ENCODE measurements at places on chromosomes 7 and 10.

DNA sequence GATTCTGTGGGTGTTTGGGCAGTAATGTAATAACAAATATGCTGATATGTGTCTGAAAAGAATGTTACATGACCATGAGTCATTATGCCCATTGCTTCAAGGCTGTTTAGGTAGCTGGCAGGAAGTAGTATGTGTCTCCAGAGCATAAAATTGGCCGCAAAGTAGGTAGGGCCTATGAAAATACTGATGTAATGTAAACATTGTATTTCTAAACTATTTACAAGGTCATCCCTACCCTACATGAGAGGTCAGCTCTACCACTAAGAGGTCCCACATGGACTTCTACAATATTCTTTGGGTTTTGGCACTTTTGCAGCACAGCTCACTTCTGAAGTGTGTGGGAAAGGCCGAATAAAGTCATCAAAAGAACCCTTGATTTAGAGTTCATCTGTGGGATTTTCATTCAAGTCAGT lies 301.9 kb downstream of the AHR start:
- DNase-seq, result peak; percentile 98

GRCh38 chr7:82810558-82811259 lies 352.0 kb downstream of the PCLO start:
- DNase-seq, result peak; percentile 76

DNA sequence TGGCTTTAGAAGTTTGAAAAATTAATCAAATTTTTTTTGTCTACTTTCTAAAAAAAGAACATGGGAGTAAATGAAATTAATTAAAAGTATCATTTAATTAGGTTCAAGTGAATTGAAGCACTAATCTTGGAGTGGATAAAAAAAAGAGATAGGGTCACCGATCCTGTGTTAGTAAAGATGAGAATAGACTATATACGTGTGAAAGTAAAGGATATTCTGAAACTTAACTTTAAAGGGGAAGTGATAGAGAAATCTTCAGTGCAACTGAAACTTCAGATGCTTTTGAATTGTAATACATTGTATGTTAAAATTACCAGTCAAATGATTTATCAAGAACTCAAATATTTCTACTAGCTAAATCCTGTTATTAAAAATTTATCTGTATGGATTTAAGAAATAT lies 4.8 kb downstream of the NHLRC2 start:
- no peak for DNase-seq

DNA sequence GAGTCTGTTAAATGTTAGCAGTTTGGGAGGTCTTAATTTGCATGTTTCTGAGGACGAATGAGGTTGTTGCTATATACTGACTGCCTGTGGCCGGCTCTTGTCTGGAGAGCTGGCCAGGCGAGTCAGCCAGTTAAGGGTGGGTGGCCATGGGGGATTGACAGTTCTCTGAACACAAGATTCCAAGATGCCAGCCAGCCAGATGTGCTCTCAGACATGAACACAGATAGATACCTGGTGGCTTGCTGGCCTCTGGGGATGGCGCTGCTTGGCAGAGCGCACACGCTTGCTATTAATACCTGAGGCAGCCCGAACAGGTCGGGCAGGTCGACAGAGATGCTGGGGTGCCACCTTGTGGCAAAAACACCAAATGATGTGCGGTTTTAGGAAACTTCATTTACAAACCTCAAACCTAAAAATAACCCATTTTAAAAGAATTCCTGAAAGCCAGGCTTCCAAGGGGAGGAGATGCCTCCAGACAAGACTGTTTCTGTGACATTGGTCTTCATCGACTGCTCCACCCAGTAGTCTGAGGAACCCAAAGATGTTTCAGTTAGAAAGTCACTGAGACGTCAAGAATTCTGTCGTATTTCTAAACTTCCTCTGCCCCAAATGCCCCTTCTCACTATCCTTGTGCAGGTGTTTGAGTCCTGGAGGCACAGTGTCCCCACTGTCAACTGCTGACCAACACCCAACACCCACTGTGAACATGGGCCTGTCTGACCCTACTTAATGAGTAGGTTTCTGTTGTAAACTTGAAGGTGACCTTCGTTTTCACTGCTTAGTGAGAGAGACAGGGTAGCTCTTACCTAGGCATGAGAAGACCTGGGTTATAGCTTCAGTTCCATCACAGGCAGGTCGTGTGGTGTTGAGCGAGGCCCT lies 123.4 kb downstream of the NT5C2 start:
- DNase-seq, result peak; percentile 66

DNA sequence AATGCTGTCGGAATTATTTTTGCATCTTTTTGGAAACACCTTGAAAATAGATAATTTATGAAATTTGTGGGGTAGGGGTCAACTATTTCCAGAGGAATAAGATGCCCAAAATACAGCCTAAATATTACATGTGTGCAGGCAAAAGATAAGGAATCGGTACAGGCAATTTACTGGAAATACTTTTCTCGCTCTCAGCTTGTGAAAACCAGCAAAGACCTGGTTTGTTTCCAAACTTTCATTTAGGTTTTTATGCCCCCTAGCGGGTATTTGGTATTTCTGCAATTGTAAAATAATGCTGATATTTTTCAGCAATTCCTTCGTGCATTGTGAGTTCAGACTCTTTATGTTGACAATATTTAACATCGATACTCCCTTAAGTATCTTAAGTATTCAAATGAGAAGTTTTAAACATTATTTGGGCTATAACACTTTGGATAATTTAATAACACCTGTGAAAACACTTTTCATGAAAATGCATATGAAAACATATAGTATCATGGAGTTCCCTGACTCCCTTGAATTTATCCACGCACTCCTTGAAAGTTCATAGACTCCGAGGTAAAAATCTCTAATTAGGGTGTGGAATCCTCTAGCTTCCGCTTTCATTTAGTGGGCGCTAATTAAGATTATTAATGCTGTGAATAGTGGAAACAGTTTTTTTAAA lies 132.4 kb downstream of the TSPAN12 start:
- peak; percentile 62 for DNase-seq

DNA sequence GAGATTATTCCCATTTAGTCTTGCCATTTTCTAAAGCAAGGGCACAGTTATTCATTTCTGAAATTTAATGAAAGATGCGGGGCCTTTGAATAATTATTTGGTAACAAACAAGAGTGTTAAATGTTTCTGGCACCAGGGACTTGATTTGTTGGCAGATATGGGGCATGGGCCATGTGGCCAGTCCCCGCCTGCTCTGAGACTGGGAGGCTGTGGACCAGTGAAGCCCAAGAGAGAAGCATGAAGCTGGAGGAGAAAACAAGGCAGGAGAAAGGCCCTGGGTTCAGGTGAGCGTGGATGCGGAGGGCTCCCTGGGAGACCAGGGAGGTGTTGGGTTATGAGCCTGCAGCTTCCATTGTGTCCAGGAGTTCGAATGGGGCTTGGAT lies 378.5 kb downstream of the TCERG1L start:
- no peak for DNase-seq

- DNase-seq, result no peak
Observed at GRCh38 chr7:105665684-105666083, 84.4 kb upstream of the EFCAB10 start.

DNA sequence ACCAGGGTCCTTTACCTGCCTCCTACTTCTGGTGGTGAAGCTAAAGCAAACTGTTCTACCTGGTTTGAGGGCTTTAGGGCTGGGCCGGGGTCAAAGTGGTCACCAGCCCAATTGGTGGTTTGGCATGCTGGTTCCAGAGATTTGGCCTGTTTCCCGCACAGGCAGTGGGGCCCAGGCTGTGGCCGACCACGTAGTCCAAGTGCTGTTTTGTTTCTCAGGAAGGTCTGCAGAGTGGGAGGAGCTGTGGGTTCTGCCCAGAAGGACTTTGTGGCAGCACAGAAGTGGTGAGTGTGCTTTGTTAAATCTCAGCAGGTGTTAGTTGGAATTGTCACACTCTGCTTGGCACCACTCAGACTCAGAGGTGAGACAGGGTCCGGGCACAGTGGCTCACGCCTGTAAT lies 85.8 kb downstream of the MKX start:
- DNase-seq, result no peak

DNA sequence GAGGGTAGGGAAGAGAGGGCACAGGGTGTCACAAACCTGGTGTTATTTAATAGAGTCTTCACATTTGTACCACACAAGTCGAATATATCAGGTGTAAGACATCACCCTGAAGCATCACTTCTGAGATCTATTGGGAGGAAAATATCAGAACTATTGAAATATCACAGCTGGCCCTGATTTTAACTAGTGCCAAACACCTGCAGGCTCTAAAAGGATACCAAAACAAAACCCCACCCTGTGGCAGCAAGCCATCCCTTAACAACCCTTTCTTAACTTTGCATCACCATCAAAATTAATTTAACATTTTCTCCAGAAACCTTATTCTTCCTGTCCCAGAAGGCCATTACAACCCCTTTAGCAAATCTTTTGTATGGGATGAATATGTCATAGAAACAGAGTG lies 365.4 kb downstream of the SUGCT start:
- no peak for DNase-seq
